ENCODE measurements at places on chromosomes 11 and 22.

GRCh38 chr11:131909426-131910177 lies 539.2 kb downstream of the NTM start:
- no peak for DNase-seq

DNA sequence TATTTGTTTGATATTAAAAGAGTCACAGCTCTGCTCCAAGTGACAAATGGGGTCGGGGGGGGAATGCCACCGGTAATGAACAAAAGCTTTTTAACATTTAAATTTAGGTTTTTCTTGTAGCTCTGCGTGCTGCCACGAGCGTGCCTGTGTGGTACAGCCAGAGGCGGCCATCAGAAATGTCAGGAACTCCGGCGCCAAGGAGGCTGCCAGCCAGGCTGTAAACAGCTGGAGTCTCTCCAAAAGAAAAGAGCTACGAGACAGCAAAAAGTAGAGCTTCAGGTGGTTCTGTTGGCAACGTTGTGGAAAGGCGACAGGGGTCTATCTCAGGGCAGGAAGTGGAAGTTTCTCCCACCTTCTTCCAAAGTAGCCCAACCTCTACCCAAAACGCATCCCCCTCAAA lies 532.8 kb downstream of the OPCML start:
- DNase-seq = no peak

DNA sequence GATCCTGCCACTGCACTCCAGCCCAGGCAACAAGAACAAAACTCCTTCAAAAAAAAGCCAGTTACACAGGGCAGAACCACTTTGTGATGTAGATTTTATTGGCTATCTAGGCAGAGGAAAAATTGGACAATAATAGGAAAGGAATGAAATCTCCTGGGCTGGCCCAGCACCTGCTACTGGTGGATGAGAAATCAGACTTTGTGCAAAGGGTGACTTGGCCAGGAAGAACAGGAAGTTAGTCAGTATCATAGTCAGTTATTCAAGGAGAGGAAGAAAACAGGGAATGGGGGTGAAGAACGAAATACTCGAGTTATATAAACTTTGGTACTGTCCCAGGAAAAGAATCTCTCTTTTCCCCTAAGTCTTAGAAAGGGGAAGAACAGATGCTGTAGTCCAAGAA lies 11.0 kb upstream of the SPTBN2 start:
- no peak for DNase-seq

DNA sequence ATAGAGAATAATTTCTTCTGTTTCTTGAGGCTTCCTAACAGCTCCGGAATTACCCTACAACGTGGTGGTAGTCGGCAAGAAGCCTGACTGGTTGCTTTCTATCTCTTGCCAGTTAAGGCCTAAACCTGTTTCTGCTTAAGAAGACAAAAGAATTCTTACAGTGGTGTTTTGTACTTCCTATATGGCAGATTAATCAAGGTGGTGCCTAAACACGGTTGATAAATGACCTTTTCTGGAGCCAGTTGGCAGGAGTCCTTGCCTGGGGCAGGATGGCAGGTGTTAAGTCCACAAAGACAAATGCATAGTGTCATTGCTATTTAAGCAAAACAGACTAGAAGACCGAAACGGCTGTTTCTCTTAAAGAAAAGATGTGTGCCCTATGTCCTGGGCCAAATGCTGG lies 9.9 kb downstream of the GVQW3 start:
- no peak for DNase-seq

- no peak for DNase-seq
Measured at GRCh38 chr11:64533501-64533900, 57.5 kb upstream of the SLC22A12 start.

DNA sequence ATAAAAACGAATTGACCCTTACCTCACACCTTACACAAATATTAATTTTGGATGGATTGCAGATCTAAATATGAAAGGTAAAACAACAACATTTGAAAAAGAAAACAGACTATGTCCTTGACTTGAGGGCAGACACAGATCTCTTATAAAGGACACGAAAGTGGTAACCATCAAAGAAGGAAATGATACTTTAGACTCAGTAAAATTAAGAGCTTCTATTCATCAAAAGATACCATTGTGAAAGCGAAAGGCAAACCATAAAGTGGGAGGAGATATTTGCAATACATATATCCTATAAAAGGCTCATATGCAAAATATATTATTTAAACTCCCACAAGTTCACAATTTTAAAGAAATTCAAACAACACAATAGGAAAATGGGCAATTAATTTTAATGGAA lies 5.0 kb downstream of the HEPACAM start:
- no peak for DNase-seq

DNA sequence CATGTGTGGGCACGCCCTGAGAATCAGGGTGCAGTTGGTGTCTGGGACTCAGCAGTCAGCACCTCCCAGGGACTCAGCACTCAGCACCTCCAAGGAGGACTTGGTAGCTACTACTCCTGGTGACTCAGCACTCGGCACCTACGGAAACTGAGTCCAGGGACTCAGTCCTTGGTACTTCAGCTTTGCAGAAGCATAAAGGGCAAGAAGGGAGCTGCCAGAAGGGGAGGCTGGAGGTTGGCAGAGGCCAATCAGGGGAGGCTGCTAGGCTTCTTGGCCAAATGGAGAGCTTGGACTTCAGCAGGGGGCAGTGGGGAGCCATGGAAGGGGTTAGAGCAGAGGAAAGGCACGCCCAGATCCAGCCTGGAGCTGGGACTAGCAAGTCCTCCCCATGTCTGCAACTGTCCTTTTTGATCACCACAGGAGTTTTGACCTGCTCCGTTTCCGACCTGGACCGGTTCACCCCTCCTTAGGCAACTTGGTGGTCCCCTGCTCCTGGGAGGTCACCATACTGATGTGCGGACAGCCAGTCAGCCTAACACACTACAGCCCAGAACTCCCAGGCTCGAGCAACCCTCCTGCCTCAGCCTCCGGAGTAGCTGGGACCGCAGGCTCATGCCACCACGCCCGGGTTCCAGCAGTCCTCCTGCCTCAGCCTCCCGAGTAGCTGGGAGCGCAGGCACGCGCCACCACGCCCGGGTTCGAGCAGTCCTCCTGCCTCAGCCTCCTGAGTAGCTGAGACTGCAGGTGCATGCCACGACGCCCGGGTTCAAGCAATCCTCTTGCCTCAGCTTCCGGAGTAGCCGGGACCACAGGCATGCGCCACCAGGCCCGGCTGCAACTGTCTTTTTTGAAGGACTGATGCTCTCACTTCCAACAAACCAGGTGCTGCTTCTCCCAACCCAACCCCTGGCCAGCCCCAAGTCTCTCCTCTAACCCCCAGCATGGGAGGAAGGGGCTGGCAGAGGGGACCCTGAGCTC lies 1.5 kb downstream of the ANO9 start:
- DNase-seq = no peak

GRCh38 chr22:48037618-48038017 lies 1275.2 kb downstream of the TBC1D22A start:
- peak; percentile 74 for DNase-seq

DNA sequence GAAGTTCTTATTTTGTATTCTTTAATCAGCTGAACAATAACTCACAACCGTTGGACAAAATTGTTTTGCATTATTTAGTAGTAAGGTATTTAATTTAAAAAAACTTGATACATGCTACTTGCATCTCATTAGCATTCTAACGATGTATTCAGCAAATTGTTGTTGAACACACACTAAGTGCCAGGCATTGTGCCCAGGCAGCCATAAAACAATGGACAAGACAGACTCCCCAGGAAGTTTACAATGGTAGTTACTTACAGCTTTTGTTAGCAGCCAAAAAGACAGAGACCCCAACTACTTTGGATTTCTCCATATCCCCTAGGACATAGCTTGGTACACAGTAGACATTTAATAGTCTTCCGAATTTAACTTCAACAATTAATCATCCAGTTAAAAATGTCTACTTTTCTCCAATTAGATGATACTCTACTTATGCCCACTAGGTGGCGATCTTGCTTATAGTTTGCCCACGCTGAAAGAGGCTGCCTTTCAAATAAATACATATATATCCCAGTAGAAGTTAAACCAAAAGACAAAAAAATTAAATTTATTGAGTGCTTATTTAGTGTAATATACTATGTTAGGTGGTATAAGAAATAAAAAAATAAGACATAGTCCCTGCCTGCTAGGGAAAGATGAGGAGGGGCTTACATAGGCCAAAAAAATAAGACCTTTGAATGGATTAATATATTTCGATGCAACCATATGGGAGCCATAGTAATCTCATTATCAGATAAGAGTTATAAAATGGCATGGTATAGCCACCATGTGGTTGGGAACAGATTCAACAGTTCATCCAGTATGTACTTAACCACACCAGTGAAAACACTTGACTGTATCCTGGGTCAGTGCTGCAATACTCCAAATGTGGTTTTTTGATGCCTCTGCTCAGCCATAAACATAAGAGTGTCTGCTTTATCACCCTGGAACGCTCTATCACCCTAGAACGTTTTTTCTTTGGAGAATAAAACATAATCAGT lies 2.0 kb upstream of the FJX1 start:
- no peak for DNase-seq

DNA sequence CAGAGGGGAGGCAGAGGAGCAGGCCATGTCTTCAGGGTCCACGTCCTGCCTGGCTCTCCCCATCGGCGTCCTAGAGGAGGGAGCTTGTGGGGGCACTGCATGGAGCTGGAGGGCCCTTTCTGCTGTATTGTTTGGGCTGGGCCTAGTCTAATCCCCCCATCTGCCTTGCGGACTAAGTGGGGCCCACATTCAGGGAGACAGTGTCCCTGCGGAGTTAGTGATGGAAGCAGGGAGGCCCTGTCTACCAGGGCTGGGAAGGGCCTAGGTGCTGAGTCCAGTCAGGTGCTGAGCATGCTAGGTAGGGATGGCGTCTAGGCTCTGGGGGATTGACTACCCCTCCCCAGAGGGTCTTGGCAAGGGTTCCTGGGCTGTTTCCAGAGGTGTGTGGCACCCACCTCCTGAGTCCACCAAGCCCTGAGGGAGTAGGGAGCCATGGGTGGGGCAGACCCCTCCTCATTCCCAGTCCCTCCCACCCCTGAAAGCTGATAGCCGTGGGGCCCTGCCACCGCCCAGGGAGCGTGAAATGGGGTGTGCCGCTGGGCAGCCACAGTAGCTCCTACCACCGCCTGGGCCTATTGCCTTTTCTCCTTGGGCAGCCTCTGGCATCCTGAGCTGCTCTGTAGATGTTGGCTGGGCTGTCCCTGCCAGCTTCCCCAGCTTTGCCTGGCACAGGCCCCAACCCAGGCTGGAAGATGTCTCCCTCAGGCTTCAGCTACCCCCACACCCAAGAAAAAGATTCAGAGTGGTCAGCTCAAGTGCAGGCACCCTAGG lies 1.9 kb upstream of the POLD4 start:
- no peak for DNase-seq

- peak; percentile 12 for DNase-seq
Measured at GRCh38 chr11:66904981-66905521, 48.2 kb downstream of the LRFN4 start.

DNA sequence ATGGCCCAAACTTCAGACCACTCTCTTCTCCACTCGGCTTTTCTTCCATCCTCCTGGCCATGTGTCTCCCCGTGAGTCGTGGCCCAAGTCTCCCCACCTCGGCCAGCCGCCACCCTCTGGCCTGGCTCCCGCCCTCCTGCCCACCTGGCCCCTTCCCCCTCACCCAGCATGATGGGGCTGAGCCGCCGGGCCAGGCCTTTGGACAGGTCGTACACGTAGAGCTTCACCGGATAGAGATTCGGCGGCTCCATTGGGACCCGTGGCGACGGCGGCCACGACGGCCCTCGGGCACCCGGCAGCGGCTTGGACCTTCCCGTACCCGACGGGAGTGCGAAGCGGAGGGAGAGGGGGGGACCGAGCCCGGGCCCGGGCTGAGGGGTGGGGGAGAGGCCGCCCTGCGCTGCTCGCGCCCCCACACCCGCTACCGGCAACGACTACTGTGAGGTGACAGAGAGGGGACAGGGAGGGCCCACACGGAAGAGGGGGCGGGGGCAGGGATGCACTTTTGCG lies at the start of gene DESI1:
DESI1 (minus strand) TSS at position 455 of the 510 bp plus-strand sequence; CDS start at position 251, 204 bp downstream.
- DNase-seq = peak; percentile 20

- no peak for DNase-seq
Measured at GRCh38 chr11:72162891-72163492, 27.5 kb downstream of the FOLR3 start.

DNA sequence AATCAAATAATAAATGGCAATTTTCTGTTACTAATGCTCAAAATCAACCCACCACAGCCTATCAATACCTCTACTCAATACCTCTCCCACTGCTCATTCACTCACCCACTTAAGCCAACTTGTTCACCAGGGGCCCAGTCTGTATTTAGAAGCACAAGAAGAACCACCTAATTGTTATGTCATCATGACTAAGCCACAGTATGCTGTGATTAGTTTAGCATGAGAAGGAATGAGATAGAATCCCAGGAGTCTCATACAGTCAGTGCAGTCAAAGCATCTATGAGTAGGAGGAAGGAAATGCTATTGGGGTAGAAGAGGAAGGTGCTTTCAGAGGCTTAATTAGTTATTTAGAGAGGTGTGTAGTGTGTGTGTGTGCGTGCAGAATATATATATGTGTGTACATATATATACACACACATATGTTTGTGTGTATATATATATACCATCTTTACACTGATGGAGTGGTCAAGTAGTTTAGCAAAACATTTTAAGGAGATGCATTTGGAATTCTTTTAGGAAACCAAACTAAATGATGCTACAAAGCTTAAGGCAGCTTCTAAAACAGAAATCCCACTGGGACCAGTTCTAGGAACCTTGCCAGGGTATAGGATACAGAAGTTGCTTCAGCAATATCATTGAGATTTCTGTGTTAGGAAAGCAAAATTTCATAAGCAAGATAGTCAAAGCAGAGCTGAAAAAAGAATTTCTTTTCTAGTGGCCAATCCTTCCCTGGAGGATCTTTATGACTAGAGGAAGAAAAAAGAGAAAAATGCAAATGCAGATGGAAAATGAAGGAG lies 27.5 kb downstream of the KCNA4 start:
- DNase-seq = no peak

- DNase-seq = no peak
Measured at GRCh38 chr22:49007013-49007653, 820.5 kb downstream of the BRD1 start.

DNA sequence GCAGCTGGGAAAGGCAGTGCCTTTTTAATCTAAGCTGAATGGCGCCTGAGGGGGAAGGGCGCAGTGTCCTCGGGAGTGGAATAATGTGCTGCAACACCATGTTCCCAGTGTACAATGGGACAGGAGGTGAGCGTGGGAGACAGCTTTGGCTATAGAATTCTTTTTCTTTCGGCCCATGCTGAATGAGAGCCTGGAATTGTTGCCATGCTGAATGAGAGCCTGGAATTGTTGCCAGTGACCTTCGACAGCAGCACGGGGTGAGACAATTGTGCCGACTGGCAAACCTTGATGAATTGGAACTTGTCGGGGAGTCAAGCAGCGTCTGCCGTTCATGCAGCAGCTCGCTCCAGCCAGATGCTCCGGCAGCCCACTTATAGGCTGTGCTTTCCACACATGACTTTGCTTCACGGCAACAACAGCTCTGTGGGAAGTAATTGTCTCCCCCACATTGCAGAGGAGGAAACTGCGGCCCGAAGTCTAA lies 141.4 kb upstream of the E2F8 start:
- DNase-seq = no peak

DNA sequence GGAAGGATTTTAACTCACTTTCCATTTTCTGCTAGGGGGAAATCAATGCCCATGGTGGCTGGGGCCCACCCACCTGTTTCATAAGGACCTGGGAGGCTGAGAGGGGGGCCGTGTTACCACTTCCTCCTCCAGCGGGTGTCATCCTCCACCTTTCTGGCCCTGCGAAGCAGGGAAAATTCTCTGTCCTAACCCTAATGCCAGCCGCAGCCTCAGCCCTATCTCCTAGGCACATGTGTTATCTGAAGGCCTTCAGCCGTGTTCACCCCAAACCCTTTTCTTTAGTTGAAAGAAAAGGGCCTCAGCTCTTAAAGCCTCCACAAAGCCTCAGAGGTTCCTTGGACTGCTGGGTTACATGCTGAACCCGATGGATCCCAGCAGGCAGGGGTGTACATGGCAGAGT lies 55.4 kb upstream of the NECTIN1 start:
- no peak for DNase-seq

All from NCI-H510A (cell line).